SIG-M5 (cell line): ENCODE measurements at places on chromosomes 2 and 18.

GRCh38 chr2:44549099-44549471 is 187.3 kb downstream of the CAMKMT start:
- no peak for DNase-seq

DNA sequence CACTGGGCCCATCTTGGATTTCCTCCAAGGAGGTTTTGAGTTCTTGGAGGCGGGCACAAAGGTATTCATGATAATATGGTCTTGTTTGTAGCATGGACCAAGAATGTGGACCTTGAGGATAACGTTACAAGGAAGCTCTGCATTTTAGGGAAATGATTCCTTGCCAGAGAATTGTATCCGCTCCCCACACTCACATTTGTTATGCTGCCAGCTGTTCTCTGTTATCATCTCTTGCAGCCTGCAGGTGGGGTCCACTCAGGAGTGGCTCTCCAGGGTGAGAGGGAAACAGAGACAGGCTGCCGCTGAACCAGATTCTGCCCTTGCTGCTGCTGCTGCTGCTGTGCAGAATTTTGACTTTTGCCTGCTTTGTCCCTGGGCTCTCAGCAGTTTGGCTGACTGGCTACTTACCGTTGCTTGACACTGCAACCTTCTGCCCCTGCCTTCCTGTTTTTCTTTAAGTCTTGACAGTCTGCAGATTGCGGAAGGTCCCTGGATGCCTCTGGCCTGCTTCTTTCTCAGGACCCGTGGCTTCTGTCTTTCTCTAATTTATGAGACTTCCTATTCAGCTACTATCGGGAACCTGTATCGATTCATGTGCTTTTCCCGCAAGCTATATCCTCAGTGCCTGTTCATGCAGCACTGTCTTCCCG is 122.3 kb upstream of the DOCK10 start:
- DNase-seq = no peak

- no peak for DNase-seq
Observed at GRCh38 chr2:36441816-36442215, 86.2 kb downstream of the CRIM1 start.

DNA sequence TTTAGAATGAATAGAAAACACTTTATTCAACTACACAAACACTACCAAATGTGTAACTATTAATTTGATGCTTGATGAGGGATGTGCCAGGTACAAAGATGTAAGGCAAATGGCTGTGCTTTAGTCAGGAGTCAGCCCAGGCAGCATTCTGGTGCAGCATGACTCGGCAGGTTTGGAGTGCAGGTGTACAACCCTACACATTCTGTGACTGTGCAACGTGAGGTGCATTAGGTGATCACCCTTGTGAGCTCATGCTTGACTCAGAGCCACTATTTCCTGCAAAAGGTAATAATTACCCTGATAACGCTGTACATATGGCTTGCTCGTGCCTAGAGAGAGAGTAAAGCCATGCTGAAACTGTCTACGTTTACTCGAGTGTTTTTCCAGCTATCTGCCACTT is 288.7 kb upstream of the DSEL start:
- no peak for DNase-seq

DNA sequence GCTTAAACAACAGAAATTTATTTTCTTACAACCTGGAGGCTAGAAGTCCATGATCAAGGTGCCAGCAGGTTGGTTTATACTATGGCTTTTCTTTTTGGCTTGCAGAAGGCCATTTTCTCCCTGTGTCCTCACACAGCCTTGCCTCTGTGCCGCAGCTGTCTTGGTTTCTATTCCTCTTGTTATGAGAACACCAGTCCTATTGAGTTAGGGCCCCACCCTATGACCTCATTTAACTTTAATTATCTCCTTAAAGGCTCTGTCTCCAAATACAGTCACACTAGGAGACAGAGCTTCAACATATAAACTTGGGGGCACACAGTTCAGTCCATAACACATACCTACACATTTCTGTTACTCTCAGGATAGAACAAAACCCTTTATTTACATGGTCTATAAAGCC is 17.3 kb upstream of the RHOB start:
- DNase-seq = no peak

- no peak for DNase-seq
Observed at GRCh38 chr2:192243488-192243887, 48.8 kb upstream of the TMEFF2 start.

DNA sequence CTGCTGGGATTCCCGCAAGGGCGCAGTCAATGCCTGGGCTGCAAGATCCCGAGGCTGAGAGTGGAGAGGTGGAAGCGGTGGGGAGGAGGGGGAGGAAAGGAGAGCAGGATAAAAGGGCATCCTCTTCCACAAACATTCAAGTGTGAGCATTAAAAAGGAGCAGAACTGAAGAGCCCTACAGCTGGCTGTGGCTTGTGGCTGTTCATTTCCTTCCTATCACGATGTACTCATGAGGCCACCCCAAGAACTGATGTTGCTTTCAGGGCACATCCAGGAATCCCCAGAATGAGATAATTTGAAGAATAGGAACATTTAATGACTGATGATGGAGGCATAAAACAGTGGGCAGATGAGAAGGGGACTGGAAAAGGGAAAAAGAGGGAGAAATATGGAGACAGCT is 230.8 kb upstream of the SMIM21 start:
- no peak for DNase-seq

DNA sequence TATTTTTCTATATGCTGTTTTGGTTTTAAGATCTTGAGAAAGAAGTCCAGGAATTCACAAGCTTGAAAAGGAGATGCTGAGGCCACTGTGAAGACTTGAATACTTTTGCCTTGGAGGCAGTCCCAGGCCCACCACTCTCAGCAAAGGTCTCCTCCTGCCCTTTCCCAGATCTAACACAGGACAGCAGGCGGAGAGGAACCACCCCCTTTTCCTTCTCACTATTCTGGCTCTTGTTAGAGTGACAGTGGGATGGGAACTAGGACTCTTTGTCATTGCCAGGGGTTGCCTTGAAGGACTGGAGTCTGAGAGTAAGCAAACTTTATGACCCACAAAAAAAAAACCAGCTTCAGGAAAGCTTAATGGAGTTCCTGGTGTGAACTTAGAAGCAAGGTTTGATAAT is 54.7 kb downstream of the E2F6 start:
- DNase-seq = no peak

DNA sequence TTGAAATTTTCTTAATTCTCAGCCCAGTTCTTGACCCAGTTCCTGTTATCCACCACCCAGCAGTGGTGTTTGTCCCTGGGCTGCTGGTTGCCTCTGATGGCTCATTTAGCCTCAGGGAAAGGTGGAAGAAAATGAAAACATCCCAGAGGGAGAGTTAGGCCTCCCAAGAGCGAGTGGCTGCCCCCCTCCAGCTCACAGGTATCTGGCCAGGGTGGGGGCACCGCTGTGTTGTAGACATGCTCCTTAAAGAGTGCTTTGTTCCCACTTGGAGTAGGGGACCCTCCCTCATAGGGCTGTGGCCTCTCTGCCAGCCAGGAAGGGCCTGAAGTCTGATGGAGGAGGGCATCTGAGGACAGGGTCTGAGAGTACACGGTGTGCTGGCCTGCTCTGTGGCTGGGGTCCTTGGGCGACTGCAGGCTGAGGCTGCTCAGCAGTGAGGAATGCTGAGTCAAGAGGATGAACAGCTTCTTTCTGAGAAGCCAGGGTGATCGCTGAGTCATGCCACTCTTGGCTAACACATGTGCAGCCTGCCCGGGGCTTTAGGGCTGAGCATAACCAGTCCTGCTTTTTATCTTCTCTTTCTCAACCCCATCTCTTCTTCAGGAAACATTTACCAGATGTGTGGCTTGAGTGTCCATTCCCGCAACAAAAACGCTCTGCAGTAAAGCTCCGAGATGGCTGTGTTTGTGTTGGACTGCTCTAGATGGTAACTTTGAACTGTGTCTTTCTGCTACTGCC is 72.3 kb downstream of the IL1R2 start:
- peak; percentile 47 for DNase-seq

DNA sequence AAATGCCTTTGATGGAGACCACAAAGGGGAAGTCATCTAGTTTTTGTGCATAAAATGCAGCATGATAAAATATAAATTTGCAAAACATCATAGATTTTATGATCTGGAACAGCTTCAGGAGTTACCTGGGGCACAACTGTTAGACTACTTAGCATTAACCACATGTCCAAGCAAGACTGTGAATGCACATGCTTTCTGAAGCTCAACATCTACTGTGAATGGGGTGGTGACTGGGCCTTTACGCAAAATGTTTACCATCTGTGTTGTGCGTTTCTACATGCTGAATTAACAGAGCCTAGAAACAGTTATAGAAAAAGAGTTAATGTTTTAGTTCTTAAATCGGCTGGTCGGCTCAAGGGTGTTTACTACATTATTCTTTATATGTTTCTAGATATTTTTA is 45.5 kb downstream of the KCTD1 start:
- no peak for DNase-seq

DNA sequence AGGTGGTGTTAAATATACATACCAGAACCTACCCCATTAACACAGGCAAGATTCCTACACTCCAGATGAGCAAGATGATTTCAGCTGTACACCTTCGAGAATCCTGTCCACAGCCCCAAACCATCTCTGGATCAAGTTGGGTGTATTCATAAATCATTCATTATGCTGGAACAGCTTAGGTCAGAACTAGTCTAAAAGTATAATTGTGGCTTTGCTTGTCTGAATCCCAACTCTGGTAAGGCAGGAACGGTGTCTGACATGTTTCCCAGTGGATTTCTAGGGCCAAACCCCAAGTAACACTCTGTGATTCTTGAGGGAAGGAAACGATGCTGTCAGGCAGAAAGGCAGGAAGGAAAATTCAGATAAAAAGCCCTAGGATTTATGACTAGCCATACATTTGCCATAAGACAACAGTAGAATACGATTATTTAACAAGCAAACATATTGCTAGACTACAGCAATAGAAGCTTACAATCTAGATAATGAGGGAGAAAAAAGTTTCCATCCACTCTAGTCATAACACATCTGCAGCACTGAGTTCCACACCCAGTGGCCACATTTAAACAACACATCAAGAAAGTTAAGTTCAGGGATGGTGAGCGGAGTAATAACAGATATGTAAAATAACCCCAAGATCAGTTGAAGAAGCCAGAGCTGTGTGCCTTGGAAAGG is 444.8 kb downstream of the RND3 start:
- DNase-seq = no peak

- no peak for DNase-seq
Observed at GRCh38 chr2:54924121-54924520, 126.1 kb downstream of the RTN4 start.

DNA sequence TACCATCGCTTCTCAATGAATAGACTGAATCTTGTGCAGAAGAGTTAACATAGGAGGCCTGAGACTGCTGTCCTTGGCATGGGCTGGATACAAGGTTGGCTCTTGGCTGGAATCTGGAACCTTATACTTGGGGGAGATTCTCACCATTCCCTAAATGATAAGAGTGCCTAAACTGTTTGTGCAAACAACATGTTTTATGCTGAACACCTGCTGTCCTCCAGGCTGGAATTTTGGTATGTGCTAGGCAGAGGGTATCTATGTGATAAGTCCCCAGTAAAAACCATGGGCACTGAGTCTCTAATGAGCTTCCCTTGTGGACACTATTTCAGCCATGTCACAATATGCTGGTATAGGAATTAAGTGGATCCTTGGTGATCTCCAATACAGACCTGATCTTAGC is 12.8 kb downstream of the PGAP1 start:
- no peak for DNase-seq

- peak; percentile 5 for DNase-seq
Observed at GRCh38 chr2:223954401-223954800, 2.9 kb upstream of the MRPL44 start.

DNA sequence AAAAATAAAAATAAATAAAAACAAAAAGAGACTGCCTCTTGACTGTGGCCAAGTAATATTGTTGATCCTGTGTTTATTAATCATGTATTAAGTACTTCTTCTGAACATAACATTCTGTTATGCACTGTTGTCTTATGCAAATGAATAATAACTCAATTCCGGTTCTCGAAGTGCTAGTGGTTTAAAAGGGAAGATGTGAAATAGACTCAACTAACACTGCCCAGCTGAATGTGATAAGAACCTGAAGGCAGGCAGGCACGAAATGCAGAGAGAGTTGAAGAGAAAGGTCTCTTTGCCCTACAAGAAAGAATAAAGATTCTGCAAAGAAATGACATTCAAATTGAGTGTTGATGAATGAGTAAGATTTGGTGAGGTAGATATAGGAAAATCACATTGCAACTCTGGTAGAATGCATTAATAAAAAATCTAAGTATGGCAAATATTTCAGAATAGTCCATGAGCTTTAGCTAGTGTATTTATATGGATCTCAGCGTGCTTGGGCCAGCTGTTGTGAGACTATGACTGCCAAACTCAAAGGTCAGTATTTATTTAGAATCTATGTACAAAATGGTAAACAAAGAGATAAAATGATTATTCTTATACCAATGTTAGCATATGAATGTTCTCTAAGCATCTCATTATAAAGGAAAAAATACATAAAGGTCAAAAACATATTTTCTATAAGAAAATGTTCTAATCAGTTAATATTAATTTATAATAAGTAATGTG is 352.3 kb upstream of the CDH7 start:
- no peak for DNase-seq

DNA sequence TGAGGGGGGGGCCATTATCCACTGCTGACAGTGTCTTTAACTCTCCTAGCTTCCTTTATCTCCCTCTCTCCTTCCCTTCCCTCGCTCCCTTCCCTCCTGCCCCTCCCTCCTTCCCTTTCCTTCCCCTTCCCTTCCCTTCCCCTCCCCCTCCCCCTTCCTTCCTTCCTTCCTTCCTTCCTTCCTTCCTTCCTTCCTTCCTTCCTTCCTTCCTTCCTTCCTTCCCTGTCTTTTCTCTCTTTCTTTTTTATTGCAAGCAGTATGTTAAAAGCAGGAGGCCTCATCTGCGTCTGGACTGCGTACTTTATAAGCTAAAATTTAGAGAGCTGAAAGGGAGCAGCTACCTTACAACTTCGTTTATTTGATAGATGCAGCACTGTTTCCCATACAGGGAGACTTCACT is 105.7 kb upstream of the PXDN start:
- no peak for DNase-seq

GRCh38 chr2:22957446-22957845 is 427.5 kb upstream of the KLHL29 start:
- no peak for DNase-seq

DNA sequence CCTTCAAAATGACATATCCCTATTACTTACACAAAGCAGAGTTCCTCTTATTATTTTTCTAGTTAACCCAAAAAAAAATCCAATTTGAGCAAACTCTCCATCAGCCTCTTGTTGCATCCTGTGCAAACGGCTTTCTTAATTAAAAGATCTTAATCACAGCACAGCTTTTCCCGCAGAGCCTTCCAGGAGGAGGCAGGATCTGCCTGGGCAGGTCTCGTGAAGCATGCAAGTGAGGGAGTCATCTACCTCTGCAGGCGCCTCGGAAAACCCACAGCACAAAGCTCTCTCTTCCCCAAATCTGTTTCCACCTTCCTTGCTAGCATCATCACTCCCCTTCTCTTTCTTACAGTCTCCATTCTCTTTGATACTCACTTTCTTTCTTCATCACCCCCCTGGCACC is 100.4 kb downstream of the EN1 start:
- DNase-seq = no peak

GRCh38 chr2:148300544-148300943 is 279.7 kb downstream of the MBD5 start:
- no peak for DNase-seq

GRCh38 chr2:9297156-9297555 is 90.5 kb downstream of the ASAP2 start:
- no peak for DNase-seq
